ENCODE measurements at places on chromosomes 7 and 10. TPM values are rescaled to one million over a fixed set of nuclear protein-coding genes. Genes with fewer than 3 reads are reported as not detected.

DNA sequence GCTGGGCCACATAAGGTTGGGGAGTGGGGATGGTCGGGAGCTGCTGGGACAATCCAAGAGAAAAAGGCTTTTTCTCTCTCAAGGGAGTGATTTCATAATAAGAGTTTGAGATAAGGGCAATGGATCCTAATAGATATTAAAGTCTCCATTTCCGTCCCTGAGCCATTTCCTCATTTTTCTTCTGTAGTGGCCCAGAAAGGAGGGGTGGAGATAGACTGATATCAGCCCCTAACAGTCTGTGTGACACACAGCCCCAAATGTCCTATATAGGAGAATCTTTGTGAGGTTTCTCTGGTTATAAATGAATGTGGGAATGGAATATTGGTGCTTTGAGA, 35.2 kb downstream of the PRSS2 start:
- DNase-seq: no peak

GRCh38 chr7:1558181-1558811, 2.3 kb upstream of the TMEM184A start:
- DNase-seq: no peak

The CRYGN gene
- total RNA-seq: 0.74 TPM

DNA sequence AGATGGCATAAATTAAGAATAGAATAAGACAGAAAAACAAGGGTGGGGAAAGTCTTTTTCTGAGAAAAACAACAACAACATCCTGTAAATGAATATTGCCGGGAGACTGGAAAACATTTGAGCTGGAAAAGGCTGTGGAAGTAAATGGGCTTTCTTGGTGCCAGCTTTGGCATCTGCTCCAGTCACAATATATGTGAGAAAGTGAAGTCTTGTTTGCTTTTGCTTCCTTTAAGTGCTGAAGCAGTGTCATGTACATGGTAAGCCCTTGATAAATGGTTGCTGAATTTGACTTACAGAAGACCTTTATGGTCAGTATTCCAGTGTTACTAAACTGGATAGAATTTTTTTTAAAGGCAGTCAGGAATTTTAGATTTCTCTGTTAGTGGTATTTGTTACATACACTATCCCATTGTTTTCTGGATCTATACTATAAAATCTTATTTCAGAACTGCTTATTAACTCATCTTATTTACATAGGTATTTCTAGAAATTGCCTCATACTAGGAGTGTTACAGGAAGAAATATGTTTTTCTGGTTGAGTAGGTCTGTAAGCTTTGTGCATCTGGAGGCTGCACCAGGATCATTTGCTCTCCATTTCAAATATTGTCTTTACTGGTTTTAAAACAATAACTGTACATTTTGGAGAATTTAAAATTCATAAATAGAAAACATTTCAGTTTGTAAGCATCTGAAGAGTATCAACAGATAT, 201.7 kb upstream of the FOXP2 start:
- no peak for DNase-seq

The WNT8B gene
- not detected for total RNA-seq

DNA sequence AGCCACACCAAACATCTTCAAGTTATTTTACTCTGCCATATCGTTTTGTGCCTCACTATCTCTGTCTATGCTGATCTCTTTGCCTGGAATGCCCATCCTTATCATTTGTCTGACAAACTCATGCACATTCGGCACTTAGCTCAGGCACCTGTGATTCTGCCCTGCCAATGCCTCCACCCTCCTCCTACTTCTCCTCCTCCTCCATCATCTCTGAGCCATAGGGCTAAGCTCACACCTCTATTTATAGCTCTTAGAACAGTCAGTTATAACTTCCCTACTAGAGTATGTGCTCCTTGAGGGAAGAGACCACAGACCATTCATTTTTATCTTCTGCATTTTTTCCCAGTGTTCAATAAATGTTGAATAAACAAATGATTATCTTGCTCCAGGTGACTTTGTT, 51.2 kb upstream of the CDK13 start:
- no peak for DNase-seq

The ACHE gene
- total RNA-seq: 10.4 TPM

The AGR2 gene
- total RNA-seq: 147 TPM

DNA sequence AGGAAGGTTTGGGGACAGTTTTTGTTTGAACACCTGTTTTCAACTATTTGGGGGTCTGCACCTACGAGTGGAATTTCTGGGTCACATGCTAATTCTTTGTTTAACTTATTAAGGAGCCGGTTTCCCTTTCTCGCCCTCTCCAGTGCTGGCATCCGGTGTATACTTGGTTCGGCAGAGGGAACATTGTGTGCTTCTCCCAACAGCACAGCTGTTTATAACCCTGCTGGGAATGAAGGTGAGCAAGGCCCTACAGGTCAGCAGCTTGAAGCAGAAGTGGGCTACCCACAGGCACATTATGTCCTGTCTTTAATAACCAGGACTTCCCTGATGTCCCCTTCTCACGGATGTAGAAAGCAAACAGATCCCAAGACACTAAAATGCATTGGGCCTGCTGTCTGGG, 87.5 kb upstream of the PDCD4 start:
- DNase-seq: no peak

DNA sequence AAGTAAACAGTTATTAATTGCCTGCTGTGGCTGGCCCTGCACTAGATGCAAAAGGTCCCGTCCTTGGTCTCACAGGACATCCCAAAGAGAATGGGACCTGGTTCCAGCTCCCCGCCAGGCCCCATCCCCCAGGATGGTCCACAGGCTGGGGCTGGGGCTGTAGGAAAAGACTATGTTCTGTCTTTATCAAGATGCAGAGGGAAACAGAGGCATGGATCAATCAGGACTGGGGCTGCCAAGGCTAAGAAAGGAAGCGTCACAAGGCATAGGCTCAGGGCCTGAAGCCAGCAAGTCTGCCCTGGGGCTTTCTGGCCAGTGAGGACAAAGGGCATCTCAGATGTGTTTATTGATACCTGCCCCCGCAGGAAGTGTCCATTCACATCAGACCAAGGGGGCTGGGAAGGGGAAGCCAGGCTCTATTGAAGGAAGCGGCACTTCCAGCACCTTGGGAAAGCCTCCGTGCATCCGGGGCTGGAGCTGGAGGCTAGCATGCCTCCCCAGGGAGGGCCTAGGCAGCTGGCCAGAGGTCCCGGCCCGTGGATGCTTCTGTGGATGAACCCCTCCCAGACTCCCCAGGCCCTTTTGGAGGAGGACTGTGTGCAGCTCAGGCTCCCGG, 5.8 kb downstream of the VSIR start:
- no peak for DNase-seq

The OPN1SW gene
- total RNA-seq: not detected

- DNase-seq: no peak
These were observed 137.6 kb downstream of the RNF133 start for GRCh38 chr7:122561326-122561725.

DNA sequence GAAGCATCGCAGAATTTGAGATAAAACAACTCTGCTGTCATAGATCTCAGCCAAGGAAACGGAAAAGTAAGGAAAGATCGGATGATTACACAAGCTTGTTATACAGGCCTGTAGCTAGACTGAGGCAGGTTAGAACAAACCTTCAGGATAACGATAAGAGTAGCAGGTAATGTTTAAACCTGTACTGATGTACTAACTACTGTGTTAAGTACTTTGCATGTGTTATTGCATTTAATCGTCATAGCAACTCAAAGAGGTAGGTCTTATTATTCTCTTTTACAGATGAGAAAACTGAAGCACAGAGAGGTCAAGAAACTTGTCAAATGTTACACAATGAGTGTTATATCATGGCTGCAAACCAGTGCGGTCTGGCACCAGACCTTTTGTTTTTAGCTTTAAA, 352.5 kb downstream of the GPAM start:
- DNase-seq: no peak

The EFCAB10 gene
- total RNA-seq: not detected

The CDHR3 gene
- 6.5 TPM for total RNA-seq

GRCh38 chr10:86940677-86941076, 16.7 kb downstream of the MMRN2 start:
- DNase-seq: no peak

The LLCFC1 gene
- not detected for total RNA-seq

GRCh38 chr7:51366930-51367613, 50.5 kb upstream of the COBL start:
- no peak for DNase-seq

- no peak for DNase-seq
These were observed 37.8 kb upstream of the DIP2C start for GRCh38 chr10:727162-727790.

The GHRHR gene
- total RNA-seq: not detected

DNA sequence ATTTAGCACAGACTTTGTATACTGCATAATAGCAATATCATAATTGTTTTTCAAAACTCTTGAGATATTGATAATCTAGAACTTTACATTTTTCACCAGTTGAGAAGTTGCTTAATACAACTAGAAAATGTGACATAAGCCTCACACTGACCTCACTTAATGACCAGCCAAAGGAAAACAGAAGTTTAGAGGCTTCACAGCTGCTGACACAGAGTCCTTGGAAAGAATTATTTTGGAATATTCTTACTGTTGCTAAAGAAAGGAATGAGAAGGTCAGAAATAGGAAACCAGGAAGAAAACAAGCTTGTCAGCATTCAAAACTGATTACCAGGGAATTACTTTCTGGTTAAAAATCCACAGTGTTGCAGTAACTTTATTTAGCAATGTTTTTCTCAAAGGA, 35.5 kb upstream of the WASL start:
- DNase-seq: no peak

The CDC14C gene
- not detected for total RNA-seq

DNA sequence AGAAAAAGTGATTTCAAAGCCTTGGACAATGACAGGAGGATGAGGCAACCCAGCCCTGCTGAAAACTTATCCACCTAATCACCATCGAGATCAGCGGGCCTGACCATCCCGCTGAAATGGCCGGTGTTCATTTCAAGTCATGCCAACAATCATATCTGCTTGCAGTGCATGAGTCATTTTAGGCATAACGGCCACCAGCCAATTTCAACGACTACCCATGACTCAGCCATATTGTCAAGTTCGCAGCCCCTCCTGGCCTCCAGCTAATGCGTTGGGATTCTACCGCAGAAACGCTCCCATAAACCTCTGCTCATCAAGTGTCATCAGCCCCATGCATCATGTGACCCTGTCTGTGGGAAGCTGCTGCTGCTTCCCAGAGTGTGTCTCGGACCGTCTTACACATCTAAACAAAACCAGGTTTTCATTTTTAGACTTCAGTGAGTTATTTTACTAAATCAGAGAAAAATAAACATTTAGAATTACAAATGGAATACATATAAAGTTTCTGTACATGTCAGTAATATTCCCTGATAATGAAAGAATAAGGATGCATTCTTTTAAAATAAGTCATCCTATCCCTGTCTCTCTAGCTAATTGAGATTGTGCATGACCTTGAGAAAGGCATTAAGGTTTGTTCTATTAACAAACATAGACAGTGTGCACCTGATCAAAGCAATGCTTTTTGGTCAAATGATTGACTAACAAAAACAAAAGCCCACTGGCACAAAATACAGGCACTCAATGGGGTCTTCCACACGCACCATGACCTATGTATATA, 188.9 kb downstream of the ADAM12 start:
- DNase-seq: no peak

The GRM8 gene
- not detected for total RNA-seq

The TMEM236 gene
- 0.05 TPM for total RNA-seq

DNA sequence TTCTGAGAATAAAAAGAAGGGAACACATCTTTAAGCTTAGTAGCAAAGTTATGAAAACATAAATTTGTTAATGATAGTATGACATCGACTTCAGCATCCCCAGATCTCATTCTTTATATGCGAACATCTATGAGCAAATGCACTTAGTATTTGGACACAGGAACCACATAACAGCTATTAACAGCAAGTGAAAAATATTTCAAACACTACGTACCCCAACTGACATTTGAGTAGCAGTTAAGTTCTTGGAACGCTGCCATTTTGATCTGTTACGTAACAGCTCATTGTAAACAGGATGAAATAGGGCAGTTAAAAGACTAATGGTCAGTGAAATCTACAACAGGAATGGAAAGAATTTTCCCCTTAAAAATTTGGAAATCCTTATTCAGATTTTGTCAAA, 428.9 kb downstream of the TNS3 start:
- DNase-seq: no peak

- DNase-seq: peak; percentile 77
These were observed at the start of gene TSPAN13 for GRCh38 chr7:16753102-16753931. TSPAN13 (plus strand) TSS chr7:16753755; CDS start chr7:16753968, 213 bp downstream.

DNA sequence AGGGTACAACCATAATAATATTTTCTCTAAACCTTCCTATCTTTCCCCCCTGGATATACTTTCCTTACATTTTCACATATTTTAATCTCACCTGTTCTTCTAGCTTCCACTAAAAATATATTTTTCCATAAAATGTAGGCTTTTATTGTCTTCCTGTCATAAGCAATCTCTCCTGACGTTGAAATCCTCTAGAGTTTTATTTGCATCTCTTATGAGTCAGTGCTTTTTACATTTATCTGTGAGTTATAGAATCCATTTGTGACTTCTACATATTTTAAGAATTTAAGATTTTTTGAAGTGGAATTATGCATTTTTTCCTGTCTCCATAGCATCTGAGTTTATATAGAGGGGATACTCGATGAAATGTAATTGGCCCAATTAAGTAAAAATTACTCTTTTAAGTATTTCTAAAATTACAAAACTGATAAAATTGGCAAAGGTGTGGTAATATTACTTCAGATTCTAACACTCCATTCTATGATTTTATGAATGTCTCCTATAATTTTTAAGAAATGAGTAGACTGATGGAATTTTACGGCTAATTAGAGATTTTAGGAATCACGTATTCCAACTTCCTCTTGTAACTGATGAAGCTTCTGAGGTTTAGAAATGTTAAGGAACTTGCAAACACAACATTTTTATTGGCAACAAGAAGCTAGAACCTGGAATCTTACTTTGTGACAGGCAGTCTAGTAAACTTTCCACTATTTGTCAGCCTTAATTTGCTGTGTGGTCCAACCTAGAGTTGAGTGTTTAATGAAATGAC, 422.9 kb upstream of the SEMA3A start:
- no peak for DNase-seq

DNA sequence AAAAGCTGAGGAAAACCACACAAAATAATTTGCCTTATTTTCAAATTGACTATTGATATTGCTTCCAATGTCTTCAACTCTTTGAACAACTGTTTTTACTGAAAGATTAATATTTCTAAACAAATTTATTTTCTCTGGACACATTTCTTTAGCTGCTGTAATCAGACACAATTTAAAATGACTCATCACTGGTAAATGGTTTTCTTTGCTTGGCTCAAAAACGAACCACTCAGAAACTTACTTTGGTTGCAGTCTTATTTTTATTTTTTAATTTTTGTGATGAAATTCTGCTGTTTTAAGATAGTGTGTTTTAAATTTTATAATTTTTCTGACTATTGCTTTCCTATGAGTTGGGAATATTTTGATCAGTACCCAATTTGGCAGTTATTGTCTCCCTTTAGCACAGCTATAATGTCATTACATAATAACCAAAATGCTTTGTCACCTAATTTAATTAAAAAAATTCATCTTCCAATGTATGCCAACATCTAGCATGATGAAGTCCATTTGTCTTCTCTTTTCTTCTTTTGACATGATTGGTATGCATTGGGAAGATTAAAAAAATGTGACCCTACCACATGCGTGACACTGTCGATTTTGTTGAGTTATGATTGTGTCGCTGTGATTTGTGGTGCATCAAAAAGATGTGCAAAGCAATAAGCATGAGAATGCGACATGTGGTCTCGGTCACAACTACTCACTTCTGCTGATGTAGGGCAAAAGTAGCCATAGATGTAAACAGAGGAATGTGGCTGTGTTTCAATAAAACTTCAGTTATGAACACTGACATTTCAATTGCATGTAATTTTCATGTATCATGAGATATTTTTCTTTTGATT, 222.3 kb downstream of the SUGCT start:
- no peak for DNase-seq
